ENCODE measurements at places on chromosomes 7 and 10.

DNA sequence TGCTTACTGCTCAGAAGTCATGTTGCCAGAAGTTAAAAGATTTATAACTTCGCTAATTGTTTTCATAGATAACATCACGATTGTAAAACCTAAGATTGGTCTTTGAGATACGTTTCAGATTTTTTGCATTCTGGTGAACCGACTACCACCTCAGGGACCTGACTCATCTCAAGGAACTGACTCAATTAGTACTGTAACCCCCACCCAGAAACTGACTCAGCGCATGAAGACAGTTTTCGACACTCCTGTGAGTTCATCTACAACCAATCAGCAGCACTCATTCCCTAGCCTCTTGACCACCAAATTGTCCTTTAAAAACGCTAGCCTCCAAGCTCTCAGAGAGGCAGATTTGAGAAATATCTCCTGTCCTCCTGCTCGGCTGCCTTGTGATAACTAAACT lies 72.3 kb downstream of the ELMO1 start:
- DNase-seq = no peak

DNA sequence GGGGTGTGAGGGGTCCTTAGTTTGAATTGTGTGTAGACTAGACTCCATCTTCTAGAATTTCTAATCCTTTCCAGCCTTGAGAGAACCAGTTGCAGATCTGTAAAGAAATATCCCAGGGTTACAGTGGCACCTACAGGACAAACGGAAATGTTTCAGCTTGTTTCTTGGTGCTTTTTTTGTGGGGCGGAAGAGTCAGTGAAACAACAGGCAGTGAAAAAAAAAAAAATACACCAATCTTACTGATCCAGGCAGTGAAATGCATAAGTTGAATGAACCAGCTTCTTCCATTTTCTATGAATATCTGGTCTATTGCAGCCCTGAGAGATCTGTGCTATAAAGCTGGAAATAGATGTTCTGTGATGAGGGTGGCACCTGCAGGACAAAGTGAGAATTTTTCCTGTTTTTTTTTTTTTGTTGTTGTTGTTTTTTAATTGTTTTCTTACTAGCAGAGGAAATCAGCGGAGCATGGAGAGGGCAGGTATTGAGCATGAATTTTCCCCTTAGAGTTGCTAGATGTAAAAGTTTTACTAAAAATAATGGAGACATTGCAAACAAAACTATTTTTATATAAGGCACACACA lies 81.9 kb upstream of the DYNC1I1 start:
- DNase-seq = peak; percentile 50

GRCh38 chr10:121886997-121887622 lies 40.7 kb downstream of the ATE1 start:
- no peak for DNase-seq

DNA sequence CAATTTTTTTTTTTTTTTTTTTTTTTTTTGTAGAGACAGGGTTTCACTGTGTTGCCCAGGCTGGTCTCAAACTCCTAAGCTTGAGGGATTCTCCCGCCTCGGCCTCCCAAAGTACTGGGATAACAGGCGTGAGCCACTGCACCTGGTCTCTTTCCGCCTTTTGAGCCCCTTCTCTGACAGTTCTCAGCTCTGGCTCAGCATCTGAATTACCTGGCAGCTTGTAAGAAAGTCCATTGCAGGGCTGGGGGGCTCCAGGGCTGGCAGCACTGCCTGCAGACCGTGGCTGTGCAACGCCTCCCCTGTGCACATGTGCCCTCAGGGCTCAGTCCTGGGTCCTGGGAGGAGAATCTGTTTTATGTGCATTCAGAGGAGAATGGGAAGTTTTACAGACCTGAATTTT lies 37.6 kb downstream of the VWA2 start:
- no peak for DNase-seq

GRCh38 chr10:57706576-57707299 lies 561.0 kb downstream of the IPMK start:
- no peak for DNase-seq

DNA sequence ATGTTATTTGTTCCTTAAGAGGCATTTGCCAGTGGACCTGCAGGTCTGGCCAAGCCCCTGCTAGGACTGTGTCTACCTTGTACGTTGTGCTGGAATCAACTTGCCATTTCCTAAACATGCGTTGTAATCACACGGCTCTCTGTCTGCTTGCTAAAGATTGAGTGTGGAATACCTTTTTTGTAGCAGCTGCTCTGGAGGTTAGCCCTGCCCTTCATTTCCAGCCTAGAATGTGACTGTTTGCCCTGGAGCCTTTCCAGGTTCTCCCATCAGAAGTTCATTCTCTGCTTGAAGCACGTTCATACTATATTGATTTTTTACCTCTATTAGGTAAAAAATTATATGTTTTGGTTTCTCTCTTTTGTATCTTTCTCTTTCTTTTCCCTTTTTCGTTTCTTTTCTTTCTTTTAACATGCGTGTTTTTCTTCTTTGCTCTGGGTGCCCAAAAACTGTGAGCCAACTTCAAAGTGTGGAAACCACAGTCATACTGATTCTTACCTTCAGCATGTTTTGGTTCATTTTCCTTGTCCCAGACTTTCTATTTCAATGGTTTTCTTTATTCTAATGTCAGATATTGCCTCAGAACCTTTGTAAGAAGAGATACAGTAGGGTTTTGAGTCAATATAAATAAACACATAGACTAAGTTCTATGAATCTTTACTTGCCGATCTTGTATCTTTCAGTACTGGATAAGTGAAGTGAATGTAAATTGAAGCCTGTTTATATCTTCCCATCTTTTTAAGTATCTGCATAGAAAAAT lies 111.9 kb upstream of the RPA3 start:
- peak; percentile 72 for DNase-seq

GRCh38 chr7:91046322-91047089 lies 217.7 kb upstream of the FZD1 start:
- DNase-seq = no peak

DNA sequence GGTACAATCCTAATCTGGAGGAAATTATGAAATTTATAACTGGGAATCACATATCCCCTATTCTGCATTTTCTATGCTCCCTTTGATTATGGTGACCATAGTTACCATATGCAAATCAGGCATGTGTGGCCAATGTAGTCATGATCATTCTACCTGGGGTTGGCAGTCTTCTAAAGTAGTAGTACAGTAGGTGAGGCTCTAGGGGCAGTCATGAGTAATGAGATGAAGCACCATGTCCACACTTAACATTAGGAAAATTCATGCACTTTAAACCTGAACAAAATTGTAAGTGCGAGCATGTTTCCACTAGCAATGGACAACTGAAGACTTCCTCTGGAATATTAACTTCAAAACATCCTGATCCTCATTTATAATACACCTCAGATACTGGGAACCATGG lies 545.9 kb downstream of the SUGCT start:
- DNase-seq = no peak

DNA sequence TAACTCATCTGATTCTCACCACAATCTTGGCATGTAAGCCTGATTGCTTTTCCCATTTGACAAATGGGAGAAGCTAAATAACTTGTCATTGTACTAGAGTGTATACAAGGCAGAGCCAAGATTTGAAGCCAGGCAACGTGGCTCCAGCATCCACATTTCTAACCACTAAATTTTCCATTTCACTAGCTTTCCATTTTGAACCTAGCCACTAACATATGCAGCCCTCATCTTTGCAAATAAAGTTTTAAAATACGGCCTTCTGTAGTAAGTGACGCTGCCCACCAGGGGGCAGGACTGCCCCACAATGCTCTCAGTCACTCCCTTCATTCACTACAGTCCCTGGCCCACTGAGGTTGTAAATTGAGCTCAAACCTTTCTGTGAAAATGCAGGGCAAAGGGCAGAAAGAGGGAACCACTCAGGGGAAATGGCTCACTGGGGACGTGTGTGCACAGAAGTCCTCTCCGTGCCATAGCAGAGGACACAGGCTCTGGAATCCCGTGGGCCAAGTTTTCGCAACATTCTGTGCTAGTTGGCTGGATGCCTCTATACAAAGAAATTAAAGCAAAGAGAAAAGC lies 315.7 kb downstream of the TNS3 start:
- DNase-seq = peak; percentile 40

DNA sequence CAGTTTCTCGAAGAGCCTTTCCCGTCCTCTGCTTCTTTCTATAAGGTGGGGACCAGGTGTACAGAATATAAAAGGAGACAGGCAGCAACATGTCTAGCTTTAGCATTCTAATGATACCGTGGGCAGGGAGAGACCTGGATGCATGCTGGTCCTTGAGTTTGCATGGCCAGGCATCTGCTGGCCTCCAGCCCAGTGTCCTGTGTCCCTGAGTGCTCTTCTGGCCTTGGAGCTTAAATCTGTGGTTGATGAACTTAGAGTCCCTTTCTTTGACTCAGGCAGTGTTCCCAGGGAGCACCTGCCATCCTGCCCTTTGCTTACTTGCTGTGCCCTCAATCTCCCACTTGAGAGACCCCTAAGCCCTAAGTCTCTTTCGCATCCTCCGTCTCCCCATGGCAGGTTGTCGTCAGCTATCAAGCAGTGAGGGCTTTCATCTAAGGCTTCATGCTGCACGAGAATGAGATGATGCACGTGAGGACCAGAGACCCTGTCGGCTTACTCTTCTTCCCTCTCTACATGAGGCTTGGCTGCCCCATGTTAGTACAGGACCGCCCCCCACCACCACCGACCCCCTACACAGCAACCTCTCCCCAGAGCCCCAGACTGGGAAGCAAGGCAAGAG lies 313.4 kb upstream of the C7orf33 start:
- DNase-seq = no peak

DNA sequence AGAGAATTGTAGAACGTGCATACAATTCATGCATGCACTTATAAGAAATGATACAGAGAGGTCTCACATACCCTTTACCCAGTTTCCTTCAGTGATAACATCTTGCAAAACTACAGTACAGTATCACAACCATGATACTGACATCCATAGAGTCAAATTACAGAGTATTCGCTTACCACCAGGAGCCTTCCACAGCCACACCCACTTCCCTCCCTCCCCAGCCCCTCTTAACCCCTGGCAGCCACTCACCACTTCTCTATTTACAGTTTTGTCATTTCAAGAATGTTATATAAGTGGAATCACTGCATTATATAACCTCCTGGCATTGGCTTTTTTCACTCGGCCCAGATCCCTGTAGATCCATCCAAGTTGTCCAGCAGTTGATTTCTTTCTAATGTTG lies 143.8 kb downstream of the ZNF248 start:
- DNase-seq = no peak

All from NCI-H774 (cell line).